Vagina (tissue), 2 donors: ENCODE measurements at places on chromosomes 2 and 18. TPM values are rescaled to one million over a fixed set of nuclear protein-coding genes. Genes with fewer than 3 reads are reported as not detected.
A peak's percentile ranks its signal among the peaks of the same experiment; 100 is the strongest.

Gene PRPF40A
- total RNA-seq, result 74.6 TPM

Gene SPP2
- total RNA-seq, result not detected

DNA sequence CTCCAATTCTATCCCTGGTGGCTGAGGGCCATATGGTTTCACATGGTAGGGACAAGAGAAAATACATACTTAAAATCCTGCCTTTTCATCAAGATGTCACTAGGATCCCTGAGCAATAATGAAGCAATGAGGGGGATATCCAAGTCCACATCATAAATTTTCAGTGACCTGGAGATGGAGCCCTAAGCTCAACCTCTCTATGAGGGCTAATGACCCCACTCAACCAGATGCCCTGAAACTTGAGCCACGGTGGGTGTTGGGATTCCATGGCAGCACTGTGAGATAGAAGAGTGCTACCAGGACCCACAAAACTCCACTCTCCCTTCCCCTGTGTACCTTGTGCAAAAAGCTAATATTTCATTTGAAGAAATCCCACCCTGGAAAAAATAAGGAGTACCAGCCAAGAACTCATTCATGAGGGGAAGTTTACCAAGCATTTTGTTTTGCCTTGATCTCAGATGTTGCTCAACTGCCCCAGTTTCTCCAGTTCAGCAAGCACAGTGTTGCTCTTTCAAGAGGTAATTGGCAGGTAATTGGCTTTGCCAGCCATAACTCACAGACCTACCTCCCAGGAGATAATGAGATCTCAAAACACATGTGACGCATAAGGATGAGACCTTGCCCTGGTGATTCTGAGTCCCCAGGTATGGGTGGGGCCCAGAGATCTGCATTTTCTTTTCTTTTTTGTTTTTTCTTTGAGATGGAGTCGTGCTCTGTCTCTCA, 51.0 kb upstream of the TTC39C start:
- no peak for DNase-seq

DNA sequence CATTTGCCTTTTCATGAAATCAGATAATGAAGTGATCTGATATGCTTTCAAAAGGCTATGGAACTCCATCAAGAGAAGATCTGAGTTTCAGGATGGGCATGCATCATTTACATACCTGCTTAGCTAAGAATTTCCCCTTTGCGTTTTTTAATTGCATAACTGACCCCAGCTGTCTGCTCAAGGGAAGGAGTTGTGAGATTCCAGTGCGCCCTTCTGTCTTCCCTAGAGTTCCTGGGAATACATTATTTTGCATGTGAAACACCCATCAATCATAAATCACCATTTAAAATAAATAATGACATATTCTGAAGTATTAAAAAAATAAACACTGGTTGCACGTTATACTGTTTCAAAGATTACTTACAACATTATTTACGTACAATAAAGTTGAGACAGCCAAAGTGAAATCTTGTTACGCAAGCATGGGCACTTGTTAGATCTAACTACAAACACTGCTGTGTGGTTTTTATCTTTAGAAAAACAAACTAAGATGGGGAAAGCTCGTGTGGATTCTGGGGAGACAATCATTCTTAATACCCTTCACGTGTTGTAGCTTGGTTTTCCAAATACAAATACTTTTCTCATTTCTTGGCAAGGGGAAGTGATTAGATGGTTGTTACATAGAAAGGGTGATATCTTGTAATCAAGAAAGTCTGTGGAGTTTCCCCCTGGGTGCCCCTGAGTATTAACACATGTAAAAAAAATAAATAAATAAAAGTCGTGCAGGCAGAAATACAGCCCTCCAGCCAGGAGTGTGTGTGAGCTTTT, 125.7 kb upstream of the LMAN1 start:
- DNase-seq, result no peak

DNA sequence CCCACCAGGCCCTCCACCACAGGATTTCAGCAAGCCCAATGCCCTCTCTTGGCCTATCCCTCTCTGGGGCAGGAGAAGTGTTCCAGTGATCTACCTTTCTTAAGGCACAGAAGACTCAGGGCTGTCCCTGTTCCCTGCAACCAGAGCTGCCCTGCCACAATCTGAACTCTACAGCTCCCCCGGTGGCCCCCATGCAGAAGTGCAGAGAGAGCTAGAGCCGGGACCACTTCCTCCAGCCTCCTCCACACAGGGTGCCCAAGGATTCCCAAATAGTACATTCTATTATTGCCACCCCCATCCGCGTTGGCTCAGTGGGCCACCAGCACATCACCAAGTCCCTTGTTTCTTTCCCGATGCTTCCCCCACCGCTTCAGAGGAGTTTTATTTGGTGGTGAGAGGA, 114.8 kb upstream of the PTPRM start:
- DNase-seq, result no peak

DNA sequence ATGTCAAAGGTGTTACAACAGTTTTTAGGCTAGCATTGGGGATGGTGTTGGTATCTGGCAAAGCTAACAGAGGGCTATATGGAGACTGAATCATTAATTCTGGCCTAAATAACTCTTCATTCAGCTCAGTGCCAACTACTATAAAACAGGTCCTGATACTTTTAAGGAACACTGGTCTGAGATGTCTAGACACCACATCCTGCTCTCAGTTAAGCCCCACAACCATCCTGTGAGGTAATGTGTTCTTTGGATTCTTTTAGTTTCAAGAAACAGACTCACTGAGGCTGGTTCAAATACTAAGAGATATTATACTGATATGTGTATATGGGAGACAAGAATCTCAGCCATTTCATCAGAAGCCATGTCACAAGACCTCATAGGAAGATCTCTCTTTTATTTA, 14.2 kb upstream of the HK2 start:
- DNase-seq, result peak; percentile 8

Gene VWC2L
- not detected for total RNA-seq

DNA sequence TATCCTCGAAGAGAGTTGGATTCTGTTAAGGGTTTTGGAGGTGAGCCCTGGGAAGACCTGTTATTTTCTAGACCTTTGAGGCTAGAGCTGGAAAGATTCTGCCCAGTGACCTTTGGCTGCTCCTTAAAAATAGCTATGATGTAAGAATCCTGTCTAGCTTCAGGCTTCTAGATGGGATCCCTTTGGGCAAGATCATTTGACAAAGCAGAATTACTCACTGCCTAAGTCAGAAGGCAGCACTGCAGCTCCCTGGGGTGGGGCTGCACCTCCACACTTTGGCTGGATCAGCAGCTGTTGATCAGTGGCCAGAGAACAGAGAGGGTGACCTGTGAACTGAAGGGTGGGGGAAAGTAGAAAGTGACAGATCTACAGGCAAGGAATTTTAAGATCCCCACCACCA, 103.8 kb downstream of the ASAP2 start:
- DNase-seq, result no peak

- DNase-seq, result no peak
Observed at GRCh38 chr2:190815226-190815625, 65.4 kb upstream of the GLS start.

GRCh38 chr2:32691678-32692077, 63.8 kb downstream of the TTC27 start:
- DNase-seq, result no peak

DNA sequence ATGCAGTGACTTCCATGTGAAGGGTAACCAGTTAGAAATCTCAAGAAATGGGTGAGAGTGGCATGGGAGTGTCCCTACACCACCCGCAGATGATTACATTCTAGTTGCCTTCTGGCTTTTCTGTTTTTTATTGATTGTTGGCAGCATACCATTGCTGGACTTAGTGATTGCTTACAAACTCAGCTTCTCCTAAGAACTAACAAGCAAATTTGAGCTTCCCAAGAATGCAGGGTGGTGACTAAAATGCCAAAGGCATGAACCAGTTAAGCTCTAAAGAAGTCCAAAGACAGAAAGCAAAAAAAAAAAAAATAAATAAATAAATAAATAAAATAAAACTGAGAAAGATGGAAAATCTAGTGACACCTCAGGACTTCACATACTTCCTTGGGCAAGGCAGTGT, 245.5 kb upstream of the PARD3B start:
- DNase-seq, result no peak

DNA sequence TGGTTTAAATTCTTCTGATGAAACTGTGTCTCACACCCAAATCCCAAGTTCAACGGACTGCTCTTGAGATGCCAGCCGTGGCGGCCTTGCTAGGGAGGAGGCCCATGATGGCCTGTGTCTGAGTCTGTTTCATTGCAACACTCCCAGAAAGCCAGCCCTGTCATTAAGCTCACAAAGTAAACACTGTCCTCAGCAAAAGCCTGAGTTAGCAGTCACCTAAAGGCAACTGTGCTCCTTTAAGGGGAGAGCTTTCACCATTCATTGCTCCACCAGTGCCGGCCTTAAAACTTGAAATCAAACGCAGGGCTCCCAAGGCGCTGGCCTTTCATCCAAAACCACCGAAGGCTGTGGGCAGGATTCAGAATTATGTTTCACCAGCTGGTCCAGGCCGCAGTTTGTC, 42.5 kb upstream of the PPP1CB start:
- DNase-seq, result no peak

Gene ABCG5
- total RNA-seq, result not detected

DNA sequence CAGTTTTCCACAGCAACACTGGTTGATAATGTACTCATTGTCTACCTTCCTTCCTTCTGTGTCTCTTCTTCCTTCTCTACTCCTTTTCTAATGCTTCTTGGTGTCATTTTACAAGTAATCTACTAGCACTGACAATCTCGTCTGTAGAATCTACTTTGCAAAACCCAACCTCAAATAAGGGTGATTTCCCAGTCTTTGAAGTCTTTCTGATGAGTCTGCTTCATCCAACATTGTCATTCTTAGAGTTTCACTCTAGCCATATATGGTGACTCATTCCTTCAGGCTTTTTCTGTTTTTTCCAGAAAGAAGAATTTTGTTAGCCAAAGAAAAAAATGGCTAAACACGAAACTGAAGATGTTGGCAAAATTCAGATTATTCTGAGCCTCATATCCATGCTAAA, 288.7 kb downstream of the MBD2 start:
- no peak for DNase-seq

Gene ANTXR1
- 102 TPM for total RNA-seq

DNA sequence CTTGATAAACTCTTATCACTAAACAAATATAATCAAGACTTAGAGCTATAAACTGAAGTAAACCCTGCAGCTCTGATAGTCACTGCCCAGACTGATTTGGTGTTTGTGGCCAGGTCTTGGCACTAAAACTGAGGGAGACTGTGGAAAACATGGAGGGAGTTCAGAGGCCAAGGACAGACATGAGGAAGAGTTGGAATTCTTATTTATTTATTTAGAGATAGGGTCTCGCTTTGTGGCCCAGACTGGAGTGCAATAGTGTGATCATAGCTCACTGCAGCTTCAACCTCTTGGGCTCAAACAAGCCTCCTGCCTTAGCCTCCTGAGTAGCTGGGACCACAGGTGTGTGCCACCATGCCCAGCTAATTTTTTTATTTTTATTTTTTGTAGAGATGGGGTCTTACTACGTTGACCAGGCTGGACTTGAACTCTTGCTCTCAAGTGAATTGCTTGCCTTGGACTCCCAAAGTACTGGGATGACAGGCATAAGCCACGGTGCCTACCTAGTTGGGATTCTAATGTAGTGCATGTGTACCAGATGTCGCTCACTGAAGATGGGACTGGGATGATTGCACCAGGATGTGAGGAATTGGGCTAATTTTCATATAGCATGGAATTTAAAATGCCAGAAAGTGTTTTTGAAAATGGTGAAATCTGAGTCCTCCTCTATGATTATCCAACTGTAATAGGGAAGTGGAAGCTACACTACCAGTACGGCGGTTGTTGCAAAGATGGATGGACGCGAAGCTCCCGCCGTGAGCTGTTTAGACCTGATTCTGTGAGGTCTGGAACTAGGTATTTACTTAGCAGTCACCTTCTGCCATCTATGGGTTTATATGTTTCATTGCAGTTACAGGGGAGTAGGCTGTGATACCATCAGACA, 52.7 kb upstream of the CTLA4 start:
- no peak for DNase-seq

Gene ITGA4
- total RNA-seq, result 4.9 TPM

Gene FAP
- total RNA-seq, result 4.2 TPM

Gene MAP3K20
- 59.4 TPM for total RNA-seq

DNA sequence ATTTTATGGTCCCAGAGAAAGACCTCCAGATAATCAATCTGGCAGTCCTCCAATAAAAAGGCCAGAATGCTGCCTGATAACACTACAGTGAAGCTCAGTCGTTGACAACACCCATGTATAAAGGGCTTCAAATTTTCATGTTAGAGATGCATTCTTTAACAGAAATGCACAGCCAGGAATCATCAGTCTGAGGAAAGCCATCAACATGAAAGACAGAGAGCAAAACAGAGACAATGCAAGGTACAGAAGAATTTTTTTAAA, 13.8 kb downstream of the BABAM2 start:
- DNase-seq, result no peak
